ENCODE measurements at places on chromosomes 2 and 18.

DNA sequence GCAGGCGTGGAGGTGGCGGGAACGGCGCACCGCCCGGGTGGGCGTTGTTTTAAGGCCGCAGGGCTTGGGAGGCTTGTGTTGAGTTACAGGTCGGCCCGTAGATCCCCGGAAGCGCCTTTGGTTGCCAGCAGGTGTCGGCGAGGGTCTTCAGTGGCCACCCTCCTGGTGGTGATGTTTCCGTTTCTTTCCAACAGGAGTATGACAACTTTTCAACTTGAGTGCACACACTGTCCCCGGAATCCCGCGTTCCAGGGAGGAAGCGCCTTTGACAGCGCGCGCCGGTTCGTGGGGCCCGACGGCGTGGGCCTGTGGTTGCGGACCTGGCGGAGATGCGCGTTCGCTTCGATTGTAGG, 1.0 kb upstream of the HDAC4 start:
- DNase-seq: no peak

- no peak for DNase-seq
Measured at GRCh38 chr2:174210862-174211261, 37.5 kb downstream of the OLA1 start.

DNA sequence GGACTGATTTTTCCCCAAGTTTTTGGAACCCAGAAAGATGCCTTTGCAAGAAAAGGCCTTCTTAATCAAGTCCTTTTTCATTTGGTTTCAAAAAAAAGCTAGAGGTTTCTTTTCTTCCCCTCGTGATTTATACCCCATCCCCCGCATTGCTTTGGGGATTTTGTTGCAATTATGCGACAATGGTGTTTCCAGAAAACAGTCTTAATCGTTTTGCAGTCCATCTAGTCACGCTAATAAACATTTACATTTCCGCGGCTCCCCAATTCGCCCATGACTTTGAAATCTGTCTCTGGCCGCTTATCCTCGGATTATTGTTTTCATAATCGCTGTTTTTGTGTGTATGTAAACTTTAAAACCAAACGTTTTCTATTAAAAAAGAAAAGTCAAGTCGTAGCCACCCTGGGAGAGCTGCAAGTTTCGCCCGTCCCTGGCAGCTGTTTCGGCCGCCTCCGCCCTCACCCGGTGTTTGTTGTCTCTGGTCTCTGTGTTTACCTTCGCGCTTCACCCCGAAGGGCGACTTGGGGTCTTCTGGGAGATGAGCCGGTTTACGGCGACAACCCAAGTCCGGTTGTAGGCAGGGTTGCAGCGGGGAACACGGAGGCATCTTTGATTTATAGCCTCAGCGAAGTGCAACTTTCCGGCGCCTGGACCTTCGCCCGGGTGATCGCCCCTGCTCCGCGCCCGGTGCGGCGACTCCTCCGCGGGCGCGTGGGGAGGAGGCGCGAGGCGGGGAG, 667 bp downstream of the SP9 start:
- DNase-seq: peak; percentile 27

DNA sequence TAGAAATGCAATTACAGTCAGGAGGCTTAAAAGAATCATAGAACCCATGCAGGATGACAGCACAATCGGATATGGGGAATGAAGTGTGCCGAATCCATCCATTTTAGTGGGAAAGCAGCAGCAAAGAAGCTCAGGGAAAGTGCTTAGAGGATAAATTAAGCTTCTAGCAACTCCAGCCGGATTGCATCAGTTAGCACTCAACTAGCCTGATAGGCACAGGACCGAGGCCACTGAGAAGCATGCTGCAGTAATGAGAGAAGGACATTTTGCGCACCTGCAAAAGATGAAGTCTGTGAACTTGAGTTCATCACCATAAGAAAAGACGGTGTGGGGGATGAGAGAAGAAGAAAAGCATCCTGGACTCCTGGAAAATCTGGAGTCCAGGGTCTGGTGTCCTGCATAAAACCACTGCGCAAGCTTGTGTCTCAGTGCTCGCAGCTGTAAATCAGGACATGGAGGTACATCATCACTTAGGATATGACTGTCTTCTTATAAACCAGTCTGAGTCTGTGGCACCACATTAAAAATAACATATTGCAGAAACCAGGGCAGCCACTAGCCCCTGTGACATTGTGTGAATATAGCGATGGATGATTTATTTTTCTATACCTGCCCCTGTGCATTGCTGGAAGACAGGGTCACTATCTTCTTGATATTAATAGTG, 665.5 kb upstream of the SOX11 start:
- DNase-seq: no peak

DNA sequence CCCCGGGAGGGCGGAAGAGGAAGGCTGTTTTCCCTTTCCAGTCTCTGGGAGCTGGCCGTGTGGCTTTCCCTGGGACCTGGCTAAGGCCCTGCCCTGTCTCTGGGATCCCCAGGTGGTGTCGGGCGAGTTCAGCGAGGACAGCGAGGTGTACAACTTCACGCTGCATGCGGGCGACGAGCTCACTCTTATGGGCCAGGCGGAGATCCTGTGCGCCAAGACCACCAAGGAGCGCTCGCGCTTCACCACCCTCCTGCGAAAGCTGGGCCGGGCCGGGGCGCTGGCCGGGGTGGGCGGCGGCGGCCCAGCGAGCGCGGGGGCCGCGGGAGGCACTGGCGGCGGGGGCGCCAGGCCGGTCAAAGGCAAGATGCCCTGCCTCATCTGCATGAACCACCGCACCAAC, 11.2 kb downstream of the GAREM2 start:
- no peak for DNase-seq

DNA sequence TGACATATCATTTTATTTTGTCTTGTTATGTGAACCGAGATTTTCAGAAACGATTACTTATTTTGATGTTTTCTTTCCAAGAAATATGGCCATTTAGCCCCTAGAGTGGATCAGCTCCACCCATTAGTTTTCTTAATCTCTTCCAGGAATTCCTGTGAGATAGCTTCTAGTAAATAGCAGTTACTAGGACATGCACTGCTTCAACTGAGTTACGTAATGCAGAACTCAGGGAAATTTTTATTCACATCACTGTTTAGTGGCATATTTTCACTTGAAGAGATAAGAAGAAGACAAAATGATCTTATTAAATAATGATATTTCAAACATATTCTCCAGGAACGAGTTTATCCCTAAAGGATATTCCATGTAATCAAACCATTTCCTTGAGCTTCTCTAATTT, 573.5 kb upstream of the CNTNAP5 start:
- DNase-seq: no peak

- no peak for DNase-seq
Measured at GRCh38 chr2:205815673-205816072, 133.4 kb downstream of the NRP2 start.

GRCh38 chr2:170084820-170085491, 93.0 kb upstream of the MYO3B start:
- no peak for DNase-seq

DNA sequence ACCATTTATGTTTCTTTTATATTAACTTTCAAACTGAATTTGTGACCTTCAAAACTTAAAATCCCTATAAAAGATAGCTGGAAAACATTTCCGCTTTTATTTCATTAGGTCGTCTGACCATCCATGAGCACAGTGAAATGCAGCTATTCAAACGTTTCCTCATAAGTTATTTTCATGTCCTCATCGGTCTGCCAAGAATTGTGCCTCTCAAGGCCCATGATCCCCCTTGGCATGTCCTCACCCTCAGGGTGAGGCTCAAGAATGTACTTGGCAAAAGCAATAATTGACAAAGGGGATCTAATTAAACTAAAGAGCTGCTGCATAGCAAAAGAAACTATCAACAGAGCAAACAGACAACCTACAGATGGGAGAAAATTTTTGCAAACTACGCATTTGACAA, 12.4 kb downstream of the SLC66A2 start:
- no peak for DNase-seq

DNA sequence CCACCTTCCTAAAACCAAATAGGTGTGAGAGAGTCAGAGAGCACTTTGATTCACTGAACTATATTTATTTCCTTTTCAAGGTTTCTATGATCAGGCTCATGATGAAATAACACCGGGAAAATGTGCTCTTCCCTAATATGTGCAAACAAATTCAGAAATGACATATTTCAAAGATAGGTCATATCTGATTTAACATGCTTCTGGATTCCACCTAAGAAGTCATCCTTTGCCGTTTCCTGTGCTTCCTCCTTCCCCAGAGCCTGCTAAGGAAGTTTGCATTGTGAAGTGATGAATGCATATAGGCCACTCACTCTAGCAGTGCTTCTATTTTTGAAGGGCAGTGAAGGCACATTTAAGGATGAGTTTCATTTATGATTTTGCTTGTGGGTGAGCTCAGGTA, 327.6 kb downstream of the TDRD15 start:
- no peak for DNase-seq

- no peak for DNase-seq
Measured at GRCh38 chr2:203861197-203861596, 6.4 kb upstream of the CTLA4 start.

DNA sequence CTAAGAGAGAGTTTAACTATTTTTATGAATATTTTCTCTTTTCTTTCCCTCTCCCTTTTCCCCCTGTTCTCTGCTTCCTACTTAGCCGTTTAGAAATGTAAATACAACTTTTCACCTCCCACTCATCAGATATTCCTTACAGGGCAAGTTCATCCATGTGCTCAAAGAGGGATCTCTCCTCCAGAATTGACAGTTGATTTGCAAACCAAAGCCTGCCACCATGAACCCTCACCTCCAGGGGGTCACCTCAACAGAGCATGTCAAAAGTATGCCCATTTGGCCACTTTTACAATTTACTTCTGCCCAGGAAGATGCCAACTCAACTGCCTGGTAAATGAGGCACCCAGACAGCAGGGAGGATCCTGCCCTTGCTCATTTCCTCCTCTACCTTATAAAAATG, 149.2 kb upstream of the GYPC start:
- DNase-seq: no peak

- no peak for DNase-seq
Measured at GRCh38 chr2:157245846-157246764, 11.4 kb upstream of the GALNT5 start.

- no peak for DNase-seq
Measured at GRCh38 chr2:45591073-45591472, 20.0 kb downstream of the SRBD1 start.

GRCh38 chr2:231228223-231228622, 29.8 kb downstream of the ARMC9 start:
- no peak for DNase-seq

DNA sequence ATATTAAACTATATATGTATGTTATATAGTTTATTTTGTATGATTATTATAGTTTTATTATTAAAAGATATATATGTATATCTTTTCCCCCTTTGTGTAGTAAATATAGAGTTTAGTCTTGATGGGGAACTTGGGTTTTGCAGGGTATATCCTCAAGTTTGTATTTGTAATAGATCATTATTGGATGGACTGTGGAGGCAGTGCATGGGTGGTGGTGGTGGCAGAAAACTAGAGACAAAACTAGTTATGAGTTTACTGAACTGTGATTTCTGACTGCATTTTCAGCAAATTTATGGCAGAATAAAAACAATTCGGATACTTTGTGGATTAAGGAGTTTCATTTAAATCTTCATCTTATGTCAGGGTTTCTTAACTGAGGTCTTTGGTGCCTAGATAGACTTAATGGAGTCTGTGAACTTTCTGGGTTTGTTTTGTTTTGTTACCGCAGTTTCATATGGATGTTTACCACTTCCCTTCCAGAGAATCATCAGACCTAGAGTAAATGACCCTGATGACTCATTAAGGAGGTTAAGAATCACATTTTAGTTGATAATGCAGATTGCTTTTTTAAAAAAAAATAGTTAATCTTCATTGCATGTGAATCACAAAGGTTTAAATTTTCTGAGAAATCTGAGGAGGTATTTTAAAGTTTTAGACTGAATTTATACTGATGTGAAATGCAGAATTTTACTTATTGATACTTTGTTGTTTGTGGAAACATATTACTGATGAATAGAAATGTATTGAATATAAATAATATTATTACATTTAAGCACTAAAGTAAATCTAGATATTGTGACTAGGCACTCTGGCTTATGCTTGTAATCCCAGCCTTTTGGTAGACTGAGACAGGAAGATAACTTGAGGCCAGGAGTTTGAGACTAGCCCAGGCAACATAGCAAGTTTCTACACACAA, 14.5 kb downstream of the EPC2 start:
- no peak for DNase-seq

DNA sequence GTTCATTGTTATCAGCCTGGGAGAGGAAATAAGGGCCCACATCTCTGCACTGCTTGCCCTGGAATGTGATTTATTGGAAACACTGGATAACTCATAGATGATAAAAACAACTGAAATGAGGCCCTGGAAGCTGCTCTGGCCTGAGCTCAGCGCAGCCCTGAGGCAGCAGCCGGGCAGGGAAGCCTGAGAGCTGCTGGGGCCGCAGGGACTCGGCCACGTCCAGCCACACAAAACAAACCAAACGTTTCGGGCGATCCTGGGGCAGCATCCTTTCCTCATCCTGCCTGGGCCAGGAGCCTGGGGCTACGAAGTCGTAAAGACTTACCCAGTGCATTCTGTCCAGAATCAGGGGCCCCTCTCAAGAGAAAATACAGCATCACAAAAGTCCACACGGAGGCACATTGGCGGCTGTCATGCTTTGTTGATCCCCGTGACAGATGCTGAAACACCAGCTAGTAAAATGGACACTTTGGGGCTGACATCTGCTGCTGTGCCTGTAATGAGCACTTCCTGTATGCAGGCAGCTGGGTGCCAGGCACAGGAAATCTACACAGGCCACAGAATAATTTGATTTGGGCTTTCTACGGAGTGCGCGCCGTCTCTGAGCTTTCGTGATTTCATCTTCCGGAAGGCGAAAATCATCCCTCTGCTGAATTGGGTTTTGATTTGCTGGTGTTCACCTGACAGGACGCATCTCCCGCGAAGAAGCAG, 250.6 kb downstream of the EIPR1 start:
- no peak for DNase-seq

DNA sequence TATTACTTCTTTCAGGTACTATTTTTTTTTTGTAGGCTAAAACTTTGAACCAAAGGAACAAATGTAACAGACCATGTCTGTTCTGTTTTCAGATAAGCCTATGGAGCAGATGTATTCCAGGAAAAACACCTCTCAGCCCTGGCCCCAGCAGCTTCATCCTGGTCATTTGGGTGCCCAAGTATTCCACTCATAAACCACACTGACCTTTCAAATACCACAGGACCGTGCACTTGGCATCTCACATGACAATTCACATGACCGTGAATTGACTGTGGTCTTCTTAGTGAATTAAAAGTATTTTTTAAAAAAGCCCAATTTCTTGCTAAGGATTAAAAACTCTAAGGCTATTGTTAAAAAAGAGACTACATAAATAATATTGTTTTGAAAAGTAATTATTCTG, 50.2 kb downstream of the SMIM21 start:
- DNase-seq: no peak

GRCh38 chr2:134153294-134153880, 100.5 kb upstream of the MGAT5 start:
- no peak for DNase-seq

DNA sequence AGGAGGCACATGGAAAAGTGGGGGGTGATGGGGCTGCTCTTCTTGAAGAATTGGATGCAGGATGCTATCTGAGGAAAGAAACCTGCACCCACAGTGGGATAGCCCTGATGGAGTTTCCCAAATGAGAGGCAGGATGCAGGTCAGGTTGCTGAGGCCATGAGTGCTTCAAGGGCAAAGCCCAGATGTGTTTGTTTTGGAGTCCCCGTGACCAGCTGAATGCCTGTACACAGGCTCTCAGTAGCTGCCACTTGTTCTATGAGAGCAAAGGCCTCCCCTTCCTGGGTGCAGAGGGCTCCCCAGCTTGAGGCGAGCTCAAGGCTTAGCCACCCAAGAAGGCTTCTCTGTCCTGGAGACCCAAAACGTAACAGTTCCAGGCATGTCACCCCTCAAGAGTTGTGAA, 192.7 kb downstream of the SEPTIN10 start:
- no peak for DNase-seq
